ENCODE measurements at places on chromosomes 7 and 10.
A peak's percentile ranks its signal among the peaks of the same experiment; 100 is the strongest.

GRCh38 chr7:120164-120991 lies 72.0 kb upstream of the FAM20C start:
- peak; percentile 59 for DNase-seq

DNA sequence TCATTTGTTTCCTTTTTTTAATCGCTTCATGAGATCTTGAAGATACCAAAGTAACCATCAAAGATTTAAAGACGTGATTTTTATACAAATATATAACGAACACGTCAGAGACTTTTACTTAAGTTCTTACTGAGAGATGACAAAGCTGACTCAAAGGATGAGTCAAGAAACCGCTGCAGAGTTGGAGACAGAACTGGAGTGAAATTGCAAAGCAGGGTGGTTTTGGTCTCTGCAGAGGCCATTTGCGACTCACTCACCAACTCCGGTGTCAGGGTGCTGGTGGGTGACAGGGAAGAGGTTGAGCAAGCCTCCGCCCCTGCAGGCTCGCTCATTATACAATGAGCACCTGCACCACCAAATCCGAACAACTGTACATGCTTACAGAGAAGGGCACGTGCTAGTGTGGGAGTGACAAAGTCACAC lies 75.2 kb downstream of the DNAJB6 start:
- DNase-seq = no peak

GRCh38 chr10:8404721-8405120 lies 350.2 kb downstream of the GATA3 start:
- no peak for DNase-seq

DNA sequence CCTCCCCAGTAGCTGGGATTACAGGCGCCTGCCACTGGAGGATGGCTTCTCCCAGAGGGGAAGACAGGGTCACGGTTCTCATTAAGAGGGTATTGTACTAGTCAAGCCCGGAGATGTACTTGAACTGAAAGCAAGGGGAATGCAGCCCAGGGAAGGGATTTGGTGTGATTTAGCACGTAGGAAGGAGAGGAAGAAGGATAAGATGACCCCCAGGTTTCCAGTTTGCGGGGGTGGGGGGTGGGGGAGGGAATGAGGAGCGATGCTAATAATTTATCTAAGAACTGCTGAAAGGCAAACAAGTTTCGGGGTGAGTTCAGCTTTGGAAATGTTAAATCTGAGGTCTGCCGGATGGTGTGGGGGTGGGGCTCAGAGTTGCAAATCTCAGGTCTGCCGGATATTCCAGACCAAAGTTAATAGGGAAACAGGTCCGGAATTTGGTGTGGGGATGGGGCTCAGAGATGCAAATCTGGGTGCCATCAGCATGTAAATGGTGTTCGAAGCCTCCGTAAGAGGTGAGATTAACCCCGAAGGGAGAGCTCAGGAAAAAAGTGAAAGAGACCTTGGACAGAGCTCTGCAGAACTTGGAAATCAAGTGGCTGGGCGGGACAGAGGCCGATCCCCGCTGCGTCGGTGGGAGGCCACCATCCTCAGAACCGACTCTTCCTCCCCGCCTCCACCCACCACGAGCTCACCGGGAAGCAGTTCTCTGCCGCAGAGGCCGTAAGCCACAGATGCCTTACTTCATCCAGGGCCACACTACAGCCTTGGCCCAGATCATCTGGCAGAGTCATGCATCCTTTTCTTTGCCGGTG lies 1.6 kb upstream of the SEPHS1 start:
- peak; percentile 77 for DNase-seq

DNA sequence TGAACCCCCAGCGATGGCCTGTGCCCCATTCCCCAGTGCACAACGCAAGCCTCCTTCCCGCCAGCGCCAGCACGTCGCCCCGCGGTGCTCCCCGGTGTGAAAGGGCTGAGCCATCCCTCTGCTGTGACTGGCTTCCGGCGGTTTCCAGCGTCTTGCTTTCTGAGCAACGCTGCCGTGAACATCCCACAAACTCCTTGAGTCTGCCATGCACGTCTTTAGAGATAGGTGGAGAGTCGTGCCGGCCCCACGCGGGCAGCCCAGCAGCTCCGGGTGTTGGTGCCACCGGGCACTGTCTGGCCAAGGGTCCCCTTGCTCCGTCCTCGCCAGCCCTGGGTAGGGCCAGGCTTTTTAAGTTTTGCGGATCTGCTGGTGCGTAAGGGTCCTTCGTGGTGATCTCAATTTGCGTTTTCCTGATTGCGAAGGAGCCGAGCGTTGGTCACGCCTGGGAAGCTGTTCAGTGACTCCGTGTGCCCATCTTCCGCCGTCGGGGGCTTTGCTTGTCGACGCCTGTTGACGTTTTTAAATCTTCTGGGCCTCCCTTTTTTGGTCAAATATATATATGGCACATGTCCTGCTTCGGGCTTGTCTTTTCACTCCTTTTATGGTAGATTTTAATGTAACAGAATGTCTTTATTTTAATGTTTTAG lies 70.6 kb downstream of the FOXL3 start:
- no peak for DNase-seq

- no peak for DNase-seq
Measured at GRCh38 chr10:83725567-83725966, 413.7 kb upstream of the GHITM start.

GRCh38 chr7:16851829-16852228 lies 30.0 kb downstream of the AGR3 start:
- peak; percentile 32 for DNase-seq

GRCh38 chr7:22663357-22663718 lies 63.7 kb upstream of the IL6 start:
- DNase-seq = no peak

- no peak for DNase-seq
Measured at GRCh38 chr10:111973306-111973705, 210.3 kb downstream of the GPAM start.

GRCh38 chr7:143120691-143121405 lies 11.0 kb upstream of the PIP start:
- DNase-seq = no peak

DNA sequence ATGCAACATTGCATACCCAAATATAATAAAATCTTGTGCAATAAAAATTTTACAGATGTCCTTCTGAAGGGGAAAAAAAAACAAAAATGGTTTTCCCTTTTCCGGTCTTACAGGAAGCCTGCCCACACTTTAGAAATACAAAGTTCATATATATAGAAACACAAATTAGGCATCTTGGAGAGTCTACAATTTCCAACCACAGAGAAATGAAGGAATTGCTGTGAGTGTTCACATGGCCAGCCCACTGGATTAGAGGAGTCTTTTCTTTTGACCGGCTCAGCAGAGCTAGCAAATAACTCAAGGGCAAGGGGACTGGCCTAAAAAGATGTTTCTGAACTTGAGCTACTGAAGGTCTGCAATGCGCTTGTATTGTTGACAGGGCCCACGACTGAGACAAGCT lies 92.4 kb downstream of the GLI3 start:
- peak; percentile 58 for DNase-seq

DNA sequence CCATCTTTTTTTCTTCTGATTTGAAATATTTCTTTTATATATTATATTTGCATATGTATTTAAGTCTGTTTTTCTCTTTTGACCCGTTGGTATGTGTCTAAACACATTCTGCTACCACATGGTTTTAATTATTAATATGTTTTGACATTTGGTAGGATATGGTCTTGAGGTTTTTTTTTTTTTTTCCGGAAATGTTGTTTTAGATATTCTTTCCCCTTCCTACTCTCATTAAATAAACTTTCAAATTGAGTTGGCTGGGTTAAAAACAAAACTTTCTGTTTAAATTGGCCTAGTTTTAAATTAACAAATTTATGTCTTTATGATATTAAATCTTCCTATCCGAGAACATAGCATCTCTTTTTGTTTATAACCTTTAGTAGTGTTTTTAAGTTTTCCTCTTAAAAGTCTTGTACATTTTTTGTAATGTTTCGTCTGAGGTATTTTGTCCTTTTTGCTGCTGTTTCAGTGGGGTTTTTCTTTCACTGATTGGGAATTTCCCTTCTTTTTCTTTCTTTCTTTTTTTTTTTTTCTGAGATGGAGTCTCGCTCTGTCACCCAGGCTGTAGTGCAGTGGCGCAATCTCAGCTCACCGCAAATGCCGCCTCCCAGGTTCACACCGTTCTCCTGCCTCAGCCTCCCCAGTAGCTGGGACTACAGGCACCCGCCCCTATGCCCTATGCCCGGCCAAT lies 25.4 kb downstream of the STAM start:
- no peak for DNase-seq

DNA sequence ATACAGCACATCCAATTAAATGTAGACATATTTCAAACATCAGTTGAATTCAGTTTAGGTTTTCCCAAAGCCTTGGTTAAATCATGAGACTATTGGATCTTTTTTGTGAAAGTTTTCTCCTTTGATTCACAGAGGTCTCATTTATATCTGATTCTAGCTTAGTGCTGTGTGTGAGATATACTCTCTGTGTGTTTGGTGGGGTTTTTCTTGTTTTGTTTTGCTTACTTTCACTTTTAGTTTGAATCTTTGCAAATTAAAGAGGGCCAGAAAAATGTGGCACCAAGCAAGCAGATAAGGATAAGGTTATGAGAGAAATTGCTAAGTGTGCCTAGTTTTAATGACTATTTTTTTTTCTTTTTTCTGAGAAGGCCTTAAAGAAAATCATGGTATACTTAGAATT lies 12.6 kb upstream of the OR6B1 start:
- DNase-seq = no peak

GRCh38 chr7:43010061-43010460 lies 77.9 kb downstream of the MRPL32 start:
- no peak for DNase-seq

DNA sequence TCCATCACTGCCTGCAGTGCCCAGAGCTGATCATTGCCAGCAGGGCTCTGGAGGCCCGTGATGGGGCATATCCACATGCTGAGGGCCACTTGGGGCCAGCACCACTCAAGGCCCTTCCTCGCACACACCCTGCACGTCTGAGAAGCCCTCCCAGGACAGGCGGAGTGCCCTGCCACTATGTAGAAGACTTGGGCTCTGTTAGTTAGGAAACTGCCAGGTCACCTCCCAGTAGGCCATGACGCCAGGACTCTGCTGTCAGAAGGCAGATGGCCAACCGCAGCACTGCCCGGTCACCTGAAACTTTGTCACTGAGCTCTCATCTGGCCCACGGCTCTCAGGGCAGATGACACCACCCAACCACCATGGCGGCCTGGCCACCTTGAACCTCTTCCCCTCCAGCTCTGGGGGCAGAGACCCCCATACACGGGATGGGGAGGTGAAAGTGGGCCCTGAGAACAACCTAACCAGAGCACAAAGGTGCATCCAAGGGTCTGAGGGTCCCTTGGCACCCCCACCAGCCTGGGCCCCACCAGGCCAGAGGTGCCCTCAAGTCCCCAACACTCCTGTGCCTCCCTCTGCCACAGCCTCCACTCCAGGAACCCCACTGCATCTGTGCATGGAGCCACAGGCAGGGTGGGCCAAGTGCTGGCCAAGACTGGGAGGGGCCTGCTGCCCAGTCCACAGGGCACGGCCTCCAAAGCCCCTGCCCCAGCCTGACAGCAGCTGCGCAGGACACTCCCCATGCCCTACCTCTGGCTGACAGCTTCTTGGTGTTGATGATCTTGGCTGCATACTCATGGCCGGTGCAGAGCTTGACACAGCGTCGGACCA lies 41.8 kb downstream of the CAMK2B start:
- peak; percentile 13 for DNase-seq

- peak; percentile 27 for DNase-seq
Measured at GRCh38 chr7:133230591-133231194, 22.2 kb upstream of the EXOC4 start.

DNA sequence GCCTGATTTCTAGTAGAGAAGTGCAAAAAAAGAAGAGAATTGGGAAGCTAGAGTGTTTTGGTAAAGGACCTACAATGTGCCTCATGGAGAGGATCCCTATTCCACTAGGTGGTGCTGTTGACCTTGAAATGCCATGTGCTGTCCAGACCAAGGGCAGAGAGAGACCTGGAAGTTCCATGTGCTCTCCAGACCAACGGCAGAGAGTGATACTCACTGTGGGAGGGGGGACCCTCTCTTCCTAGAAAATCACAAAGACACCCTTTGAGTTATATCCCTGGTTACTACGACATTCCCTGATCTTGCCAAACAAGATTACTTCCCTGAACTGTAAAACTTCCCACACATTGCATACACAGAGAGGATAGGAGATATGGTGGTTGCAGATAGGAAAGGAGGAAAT lies 212.7 kb upstream of the ZNF804B start:
- DNase-seq = no peak

DNA sequence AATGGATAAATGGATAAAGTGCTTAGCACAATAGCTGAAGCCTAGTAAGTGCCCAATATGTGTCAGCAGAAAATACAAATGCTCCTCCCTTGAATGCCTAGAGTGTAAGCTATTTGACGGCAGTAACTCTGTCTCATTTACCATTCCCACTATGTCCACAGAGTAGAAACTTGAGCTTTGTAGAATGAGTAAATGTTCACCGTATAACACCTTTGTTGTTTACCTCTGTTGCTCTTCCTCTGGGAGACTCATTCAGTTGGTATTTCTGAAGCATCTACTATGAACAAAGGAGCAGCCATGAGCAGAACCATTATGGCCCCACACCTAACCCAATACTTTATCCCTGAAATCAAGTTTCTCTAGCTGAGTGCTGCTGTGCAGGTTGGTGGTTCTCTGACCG lies 8.4 kb upstream of the SLC16A12 start:
- no peak for DNase-seq

DNA sequence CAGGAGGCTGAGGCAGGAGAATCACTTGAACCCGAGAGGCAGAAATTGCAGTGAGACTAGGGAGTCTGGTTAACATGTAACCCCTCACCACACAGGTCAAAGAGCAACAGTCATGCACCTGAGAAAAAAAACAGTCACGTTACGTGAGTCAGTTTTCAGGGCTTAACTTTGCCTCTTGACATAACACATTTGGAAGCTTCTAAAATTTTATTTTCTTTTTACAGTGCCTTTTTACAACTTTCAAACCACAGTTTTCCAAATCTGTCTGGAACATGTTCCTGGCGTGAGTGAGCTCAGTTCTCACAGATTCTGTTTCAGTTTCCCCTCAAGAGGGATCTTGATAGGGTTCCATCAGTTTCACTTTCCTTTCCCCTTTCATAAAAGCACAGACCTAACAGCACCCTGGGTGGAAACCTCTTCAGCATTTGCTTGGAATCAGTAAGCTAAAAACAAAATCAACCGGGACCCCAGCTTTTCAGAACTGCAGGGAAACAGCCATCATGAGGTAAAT lies 4.4 kb downstream of the IFIT3 start:
- DNase-seq = peak; percentile 59

- DNase-seq = peak; percentile 88
Measured at GRCh38 chr10:122307669-122308416, 36.7 kb downstream of the BTBD16 start.

GRCh38 chr10:13707156-13707881 lies 120.6 kb downstream of the PRPF18 start:
- DNase-seq = peak; percentile 94

DNA sequence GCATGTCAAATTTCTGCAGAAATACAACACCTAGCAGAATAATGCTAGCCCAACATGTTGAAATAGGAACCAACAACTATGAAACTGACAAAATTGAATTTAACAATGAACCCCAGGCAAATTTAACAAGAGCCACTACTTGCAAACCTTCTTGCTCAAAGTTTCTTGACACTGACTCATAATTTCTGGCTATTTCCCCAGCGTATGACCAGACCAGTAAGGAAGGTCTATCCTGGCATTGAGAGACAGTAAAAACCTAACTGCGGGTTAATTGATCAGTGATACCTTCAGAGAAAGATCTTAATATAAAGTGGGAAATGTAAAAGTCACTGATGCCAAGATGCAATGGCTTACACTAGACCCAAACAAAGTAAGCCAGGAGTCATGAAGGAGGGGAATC lies 510.1 kb downstream of the ARL4A start:
- no peak for DNase-seq

GRCh38 chr7:34825221-34825620 lies 167.2 kb downstream of the NPSR1 start:
- no peak for DNase-seq

Measured in femur (tissue), 1 donor.